ENCODE measurements at places on chromosomes 7 and 10. TPM values are rescaled to one million over a fixed set of nuclear protein-coding genes. Genes with fewer than 3 reads are reported as not detected.

The ZNF425 gene
- 7.1 TPM for total RNA-seq

The TWIST1 gene
- total RNA-seq = 5.7 TPM

The HOXA5 gene
- total RNA-seq = not detected

The CLDN4 gene
- total RNA-seq = 13.7 TPM

DNA sequence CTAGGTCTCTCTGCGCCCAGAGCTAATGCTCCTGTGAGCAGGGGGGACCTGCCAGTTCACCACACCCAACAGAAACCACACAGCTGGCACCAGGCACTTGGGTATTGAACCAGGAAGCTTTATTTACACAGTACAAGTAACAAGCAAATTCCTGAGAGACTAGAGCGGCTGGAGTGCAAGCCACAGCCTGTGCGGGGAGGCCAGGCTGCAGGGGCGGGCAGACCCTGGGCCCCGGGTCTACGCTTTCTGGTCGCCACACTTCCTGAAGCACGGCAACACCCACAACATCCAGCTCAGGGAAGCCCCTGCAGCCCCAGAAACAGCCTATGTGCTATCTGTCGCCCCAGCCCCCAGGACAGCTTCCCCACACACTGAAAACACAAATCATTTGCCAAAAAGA lies 125.0 kb downstream of the FAM53B start:
- H3K27me3 ChIP-seq = no peaks in the 10 kb centered on the region
- H3K4me1 ChIP-seq = no peaks in the 10 kb centered on the region
- peak; percentile 16 for DNase-seq

DNA sequence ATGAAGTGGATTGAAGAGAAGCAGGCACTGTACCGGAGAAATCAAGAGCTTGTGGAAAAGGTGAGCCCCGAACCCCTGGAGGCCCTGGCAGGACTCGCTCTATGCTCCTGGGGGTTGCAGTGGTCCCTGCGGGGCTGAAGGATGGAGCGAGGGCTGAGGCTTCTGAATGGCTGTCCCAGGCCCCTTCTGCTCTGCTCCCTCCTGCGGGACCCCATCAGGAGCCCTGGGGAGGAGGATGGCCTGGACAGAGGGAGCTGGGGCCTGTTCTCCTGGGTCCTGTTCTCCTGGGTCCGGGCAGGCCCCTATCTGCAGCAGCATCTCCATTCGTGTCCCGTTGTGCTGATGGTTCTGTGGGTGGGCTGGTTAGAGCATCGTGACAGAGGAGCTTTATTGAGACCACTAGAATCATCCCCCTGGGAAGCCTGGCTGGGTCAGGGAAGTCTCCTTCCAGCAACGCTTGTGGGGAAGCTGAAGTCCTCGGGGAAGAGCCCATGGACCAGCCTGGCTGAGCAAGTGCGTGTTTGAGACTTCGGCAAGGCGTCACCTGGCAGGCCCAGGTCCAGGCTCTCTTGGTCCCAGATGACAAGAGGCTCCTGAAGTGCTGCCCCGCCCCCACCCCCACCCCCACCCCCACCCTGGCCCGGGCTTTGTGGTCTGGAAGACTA lies 41.1 kb upstream of the DPYSL4 start:
- H3K4me1 ChIP-seq = no peaks in the 10 kb centered on the region
- H3K4me3 ChIP-seq = no peak overlapping the region
- H3K27me3 ChIP-seq = no peaks in the 10 kb centered on the region
- no peak for DNase-seq
- no peak overlapping the region for H3K27ac ChIP-seq

- no peak for DNase-seq
- H3K27me3 ChIP-seq = no peaks in the 10 kb centered on the region
- no peaks in the 10 kb centered on the region for H3K36me3 ChIP-seq
- H3K27ac ChIP-seq = no peak overlapping the region
- H3K4me3 ChIP-seq = no peak overlapping the region
- no peaks in the 10 kb centered on the region for H3K4me1 ChIP-seq
Measured at GRCh38 chr10:11858093-11858492, 34.9 kb downstream of the PROSER2 start.

DNA sequence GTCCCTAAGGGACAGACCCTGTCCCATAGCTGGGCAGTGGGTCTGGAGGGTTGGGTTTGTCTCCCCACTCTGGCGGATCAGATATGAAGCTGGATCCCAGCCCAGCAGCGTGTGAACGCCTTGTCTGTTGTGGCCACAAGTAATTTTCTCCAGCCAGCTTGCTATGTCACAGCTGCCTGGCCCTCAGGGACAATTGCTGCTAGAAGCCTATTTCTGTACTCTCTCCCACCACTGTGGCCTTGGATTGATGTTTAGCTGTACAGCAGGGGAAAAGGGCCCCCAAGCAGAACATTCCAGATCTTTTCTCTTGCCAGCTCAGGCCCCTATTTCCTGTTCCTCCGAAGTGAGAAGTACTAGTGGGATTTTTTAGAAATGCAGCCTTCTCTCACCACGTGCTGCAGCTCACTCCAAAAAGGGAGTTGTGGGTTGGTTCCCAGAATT lies 53.5 kb upstream of the WAC start:
- no peaks in the 10 kb centered on the region for H3K4me1 ChIP-seq
- no peaks in the 10 kb centered on the region for H3K36me3 ChIP-seq
- DNase-seq = no peak
- H3K27me3 ChIP-seq = no peaks in the 10 kb centered on the region
- H3K27ac ChIP-seq = no peak overlapping the region

DNA sequence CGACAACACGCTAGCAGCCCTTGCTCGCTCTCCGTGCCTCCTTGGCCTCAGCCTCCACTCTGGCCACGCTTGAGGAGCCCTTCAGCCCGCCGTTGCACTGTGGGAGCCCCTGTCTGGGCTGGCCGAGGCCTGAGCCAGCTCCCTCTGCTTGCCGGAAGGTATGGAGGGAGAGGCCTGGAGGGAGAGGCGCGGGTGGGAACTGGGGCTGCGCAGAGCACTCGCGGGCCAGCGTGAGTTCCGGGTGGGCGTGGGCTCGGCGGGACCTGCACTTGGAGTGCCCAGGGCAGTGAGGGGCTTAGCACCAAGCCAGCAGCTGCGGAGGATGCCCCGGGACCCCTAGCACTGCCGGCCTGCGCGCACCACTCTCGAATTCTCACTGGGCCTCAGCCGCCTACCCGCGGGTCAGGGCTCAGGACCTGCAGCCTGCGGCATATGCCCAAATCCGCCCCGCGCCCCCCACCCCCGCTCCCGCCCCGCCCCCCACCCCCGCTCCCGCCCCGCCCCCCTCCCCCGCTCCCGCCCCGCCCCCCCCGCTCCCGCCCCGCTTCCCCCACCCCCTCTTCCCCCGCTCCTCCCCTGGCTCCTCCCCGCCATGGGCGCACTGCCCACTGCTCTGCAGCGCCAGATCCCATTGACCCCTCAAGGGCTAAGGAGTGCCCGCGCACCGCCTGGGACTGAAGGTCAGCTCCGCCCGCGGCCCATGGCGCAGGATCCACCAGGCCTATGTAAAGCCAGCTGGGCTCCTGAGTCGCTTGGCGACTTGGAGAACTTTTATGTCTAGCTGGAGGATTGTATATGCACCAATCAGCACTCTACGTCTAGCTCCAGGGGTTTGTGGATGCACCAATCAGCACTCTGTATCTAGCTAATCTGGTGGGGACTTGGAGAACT lies 15.9 kb upstream of the ACBD5 start:
- H3K36me3 ChIP-seq = no peaks in the 10 kb centered on the region
- H3K4me1 ChIP-seq = peaks cover 3% of the 10 kb centered on the region
- DNase-seq = no peak
- no peak overlapping the region for H3K27ac ChIP-seq

DNA sequence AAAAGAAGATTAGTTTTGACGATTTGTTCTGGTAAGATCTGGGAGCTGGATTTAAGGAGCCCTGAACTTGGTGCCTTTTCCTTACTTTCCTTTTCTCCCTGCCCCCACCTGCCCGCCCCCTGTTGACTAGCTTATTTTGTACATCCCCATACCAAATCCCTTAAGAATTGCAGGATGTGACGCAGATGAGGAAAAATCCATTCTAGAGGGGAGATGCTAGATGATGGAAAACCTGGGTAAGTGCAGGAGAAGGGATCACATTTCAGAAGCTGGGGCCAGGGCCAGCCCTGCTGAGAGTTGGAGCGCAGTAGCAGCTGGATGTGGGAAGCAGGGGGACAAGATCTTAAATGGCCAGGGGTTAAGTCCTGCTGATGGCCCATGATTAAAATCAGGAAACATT lies 93.9 kb downstream of the CCDC3 start:
- no peaks in the 10 kb centered on the region for H3K36me3 ChIP-seq
- H3K4me3 ChIP-seq = no peak overlapping the region
- H3K27me3 ChIP-seq = no peaks in the 10 kb centered on the region
- H3K27ac ChIP-seq = no peak overlapping the region
- H3K4me1 ChIP-seq = no peaks in the 10 kb centered on the region
- peak; percentile 60 for DNase-seq

- DNase-seq = peak; percentile 52
- H3K36me3 ChIP-seq = no peaks in the 10 kb centered on the region
- H3K27ac ChIP-seq = peak overlapping the region; percentile 61
- H3K4me1 ChIP-seq = peaks cover 15% of the 10 kb centered on the region
Measured at GRCh38 chr7:48299580-48300169, 128.4 kb downstream of the ABCA13 start.

- peaks cover 13% of the 10 kb centered on the region for H3K4me1 ChIP-seq
- H3K36me3 ChIP-seq = no peaks in the 10 kb centered on the region
- no peak overlapping the region for H3K4me3 ChIP-seq
- no peak overlapping the region for H3K27ac ChIP-seq
- no peaks in the 10 kb centered on the region for H3K27me3 ChIP-seq
- no peak for DNase-seq
Measured at GRCh38 chr10:13830385-13830784, 243.6 kb downstream of the PRPF18 start.

DNA sequence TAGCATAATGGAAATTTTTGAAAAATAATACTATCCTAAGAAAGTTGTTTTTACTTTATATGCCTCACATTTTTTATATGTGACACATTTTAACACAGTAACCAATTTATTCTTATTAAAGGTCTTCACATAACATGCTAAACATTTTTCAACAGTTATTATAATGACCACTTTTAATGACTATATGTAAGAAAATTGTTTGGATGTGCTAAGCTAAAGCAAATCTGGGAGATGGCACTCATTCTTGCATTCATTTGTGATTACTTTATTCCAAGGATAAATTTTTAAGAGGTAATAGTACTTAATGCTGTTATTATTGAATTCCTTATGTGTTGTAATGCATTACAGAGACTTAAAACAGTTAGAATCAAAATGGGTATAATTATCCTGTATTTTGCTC lies 88.1 kb downstream of the ANKIB1 start:
- H3K36me3 ChIP-seq = no peaks in the 10 kb centered on the region
- H3K27me3 ChIP-seq = no peaks in the 10 kb centered on the region
- no peak overlapping the region for H3K4me3 ChIP-seq
- no peak overlapping the region for H3K27ac ChIP-seq
- H3K4me1 ChIP-seq = no peaks in the 10 kb centered on the region

DNA sequence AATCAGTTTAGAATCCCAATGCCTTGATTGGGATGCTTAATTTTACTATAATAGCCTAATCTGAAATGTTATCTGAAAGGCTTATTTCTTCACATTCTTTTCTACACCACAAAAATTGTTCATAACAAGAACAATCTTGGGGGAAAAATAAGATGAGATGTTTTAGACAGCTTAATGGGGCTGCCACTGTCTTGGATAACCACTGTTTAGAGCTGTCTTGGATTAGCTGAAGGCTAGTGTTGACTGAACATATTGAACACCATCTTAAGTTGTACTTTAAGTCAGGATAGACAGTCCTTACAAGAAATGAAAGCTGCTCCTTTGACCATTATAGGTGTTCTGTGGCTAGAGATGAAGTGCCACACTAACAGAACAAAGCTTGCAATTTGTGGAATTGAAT lies 501.3 kb downstream of the GFRA1 start:
- peak; percentile 3 for DNase-seq
- peaks cover 12% of the 10 kb centered on the region for H3K4me1 ChIP-seq
- no peak overlapping the region for H3K4me3 ChIP-seq
- H3K36me3 ChIP-seq = no peaks in the 10 kb centered on the region
- no peaks in the 10 kb centered on the region for H3K27me3 ChIP-seq

DNA sequence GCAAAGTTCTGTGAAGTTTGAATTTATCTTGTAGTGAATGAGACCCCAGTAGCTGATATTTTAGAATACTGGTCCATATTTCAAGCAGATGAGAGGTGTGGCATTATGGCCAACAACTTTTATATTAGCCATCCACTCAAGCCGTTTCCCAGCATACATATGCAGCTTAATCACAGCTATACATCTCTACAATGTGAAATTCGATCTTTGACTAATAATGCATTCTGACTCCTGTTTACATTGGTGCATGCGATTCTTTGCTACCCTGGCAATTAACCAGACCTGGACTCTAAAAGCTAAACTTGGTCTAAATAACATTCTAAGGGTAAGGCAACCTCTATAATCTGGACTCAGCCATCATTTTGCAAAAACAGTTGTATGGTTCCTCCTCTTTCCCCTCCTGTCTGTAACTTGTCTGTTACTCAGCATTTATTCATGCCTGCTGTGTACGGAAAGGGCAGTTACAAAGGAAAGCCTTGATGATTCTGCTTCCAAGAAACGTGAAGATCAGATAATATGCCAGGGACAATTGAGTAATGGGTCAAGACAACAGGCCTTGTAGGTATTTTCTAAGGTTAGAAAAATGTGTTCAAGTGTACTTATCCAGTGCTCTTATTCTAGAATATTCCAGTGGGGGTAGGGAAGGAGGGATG lies 50.6 kb downstream of the PNLIPRP2 start:
- H3K4me1 ChIP-seq = peaks cover 4% of the 10 kb centered on the region
- no peak overlapping the region for H3K27ac ChIP-seq
- DNase-seq = peak; percentile 22
- H3K36me3 ChIP-seq = peaks cover 4% of the 10 kb centered on the region

- peaks cover 5% of the 10 kb centered on the region for H3K27me3 ChIP-seq
- peak within 1 kb of the TSS; percentile 68 for H3K4me3 ChIP-seq
- no peak for DNase-seq
- no peak within 1 kb of the TSS for H3K27ac ChIP-seq
- no peaks in the 10 kb centered on the region for H3K36me3 ChIP-seq
Measured at GRCh38 chr10:5666008-5666840, at the start of gene ASB13. ASB13 (minus strand) TSS chr10:5666595; CDS start chr10:5666551, 44 bp downstream.

DNA sequence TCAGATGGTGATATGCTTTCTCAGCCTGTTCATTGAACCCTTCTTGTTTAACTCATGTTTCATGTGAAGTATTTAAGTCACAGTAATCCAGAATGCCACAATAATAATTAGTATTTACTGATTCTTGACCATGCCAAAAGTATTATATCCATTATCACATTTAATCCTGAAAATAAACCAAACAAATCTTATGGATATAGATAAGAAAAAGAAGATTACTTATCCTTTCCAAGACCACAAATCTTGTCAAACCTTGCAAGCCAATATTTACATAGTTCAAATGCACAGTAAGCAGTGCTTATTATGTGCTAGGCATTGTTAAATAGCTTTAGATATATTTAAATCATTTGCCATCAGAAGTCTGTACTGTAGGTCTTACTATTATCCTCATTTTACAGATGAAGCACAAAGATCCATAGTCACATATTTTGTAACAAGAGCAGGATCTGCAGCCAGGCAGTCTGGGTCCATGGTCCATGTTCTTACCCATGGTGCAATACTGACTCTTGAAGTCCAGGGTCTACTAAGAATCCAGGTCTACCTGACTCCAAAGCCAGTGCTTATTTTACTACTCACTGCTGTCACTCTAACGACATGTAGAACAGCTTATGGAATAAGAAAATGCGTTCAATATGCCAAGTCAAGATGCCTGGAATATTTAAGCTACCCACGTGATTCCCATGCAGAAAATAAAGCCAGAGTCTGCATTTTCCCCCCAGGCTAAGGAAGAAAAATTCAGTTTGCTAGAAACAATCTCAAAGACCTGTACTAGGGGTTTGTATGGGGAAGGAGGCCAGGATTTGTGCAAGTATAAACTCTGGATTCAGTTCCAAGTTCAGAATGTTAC lies 984.8 kb upstream of the LRRTM3 start:
- no peaks in the 10 kb centered on the region for H3K4me1 ChIP-seq
- H3K27ac ChIP-seq = no peak overlapping the region
- no peak overlapping the region for H3K4me3 ChIP-seq
- H3K27me3 ChIP-seq = no peaks in the 10 kb centered on the region
- H3K36me3 ChIP-seq = no peaks in the 10 kb centered on the region
- no peak for DNase-seq
